ENCODE measurements at places on chromosomes 4 and X.

DNA sequence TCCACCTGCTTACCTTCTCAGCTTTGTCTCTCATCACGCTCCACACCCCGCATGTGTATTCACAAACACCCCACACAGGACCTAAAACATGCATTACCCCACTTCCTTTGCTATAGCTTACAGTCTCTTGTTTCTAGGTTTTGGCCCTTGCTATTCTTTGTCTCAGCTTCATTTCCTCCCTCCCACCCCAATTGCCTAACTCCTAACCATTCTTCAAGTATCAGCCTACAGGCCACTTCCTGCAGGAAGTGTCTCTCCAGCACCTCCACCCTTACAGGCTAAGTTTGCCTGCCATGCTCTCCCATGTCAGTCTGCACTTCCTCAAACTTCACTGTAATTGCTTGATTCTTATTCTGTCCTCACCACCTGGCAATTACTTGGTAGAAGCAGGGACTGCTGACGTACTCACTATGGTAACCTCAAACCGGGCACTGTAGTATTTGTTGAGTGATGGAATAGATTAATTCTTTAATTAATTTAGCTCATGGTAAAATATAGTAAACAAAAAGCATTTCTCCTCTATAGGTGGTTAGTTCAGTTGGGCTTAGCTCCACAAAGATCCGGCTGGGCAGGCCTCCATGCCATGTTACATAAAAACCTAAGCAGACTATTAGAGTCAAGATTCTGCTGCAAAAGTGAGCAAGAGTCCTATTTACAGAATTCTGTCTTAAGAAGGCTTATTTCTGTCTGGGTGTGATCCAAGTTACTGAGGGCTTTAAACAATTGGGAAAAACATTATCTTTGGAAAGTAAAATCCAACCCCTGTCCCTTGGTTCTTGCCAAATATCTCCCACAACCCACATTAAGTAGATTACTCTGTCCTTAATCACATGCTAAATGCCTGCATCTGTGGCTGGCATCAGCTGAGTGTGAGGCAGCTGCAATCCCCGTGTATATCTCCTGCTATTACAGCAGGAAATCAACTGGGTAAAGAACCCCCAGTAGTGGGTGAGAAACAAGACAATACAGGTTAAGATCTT lies 124.7 kb upstream of the CPEB2 start:
- no peak for DNase-seq

DNA sequence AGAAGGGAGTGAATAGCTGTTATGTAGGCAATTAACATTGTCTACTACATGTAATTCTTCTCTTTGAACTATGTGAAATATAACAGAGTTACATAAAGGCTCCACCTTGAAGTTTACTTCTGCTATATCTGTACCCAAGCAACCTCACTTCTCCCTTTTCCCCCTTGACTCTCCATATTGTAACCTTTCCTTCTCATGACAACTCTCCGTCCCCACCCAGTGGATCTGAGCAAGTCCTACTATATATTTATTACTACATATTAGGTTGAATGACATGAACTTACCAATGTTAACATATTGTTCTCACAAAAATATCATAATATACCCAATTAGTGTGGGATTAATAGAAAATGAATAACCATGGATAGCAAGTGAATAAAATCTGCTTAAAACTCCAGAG lies 93.2 kb upstream of the ATP8A1 start:
- no peak for DNase-seq

DNA sequence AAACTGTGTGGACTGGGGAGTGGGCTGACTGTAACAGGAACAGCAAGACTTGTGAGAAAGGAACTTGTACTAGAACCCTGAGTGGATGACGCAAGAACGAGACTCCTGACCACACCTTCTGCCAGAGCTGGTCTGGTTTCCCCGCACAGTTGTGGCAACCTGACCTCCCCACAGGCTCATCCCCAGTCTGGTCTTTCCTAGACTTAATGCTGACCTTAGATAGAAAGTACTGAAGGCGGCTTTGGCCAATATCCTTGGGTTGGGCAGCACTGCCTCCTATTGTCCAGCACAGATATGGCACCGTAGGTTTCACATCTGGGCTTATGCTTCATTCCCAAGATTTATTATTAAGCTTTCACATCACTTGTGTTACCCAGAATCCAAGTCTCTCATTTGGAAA lies 137.8 kb upstream of the FRG1 start:
- DNase-seq = no peak

DNA sequence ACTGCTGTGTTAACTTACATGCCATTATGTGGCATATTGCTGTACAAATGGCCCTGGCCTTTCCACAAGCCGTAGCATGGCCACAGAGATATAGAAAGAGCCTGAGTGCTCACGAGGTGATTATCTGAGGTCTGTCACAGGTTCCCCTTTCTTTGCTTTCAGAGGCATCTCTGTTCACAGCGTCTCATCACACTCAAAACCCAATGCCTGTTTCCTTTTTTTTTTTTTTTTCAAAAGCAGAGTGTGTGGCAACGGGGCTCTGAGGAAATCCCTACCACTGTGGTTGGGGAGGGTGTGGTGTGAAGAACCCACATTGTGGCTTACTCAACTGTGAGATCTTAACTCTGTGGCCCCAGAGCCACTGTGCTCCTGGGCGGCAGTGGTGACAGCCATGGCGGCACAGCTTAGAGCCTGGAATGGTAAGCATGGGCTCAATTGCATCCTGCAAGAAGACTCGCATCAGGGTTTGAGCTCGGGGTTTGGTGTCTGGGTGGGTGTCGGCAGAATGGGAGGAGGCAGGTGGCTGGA lies 30.8 kb downstream of the RTL5 start:
- no peak for DNase-seq

GRCh38 chr4:142316025-142316424 lies 530.1 kb downstream of the INPP4B start:
- no peak for DNase-seq

DNA sequence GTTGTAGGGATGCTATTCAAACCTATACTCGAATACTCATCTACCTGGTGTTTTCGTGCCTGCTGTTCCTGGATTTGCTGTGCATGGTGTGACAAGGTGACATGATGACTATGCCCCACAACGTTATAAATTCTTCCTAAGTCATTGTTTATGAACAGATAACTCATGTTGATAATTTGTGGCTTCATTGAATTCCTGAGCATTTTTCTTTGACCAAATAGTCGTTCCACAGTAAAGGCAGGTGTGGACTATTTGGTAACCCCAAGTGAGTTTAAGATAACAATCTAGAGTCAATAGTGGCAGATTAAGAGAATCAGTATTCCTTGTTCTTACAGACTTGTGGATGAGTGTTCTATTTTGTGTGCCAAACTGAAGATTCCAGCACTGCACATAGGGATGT lies 59.9 kb downstream of the SNX25 start:
- DNase-seq = no peak

DNA sequence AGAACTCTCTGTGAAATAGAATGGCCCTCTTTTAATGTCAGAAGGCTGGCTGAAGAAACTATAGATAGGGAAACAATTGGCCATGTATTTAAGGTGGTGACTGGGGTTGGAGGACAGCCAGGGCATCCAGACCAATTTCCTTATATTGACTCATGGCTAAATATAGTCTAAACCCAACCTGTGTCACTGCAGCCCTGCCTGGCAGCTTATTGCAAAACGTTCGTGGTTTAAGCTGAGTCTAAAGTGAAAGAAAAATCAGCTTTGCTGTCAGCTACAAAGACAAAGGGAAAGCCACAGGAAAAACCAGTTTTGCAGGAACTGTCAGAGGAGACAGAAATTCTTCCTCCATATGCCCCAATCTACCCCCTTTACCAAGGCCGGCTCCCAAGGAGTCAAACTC lies 902.8 kb upstream of the NDST4 start:
- DNase-seq = no peak
